ENCODE measurements at places on chromosomes 11 and 22.
A peak's percentile ranks its signal among the peaks of the same experiment; 100 is the strongest.

GRCh38 chr11:76603202-76603601 lies 67.3 kb downstream of the LRRC32 start:
- DNase-seq = no peak

GRCh38 chr22:19669570-19669969 lies 44.7 kb upstream of the SEPTIN5 start:
- DNase-seq = no peak

- no peak for DNase-seq
Observed at GRCh38 chr11:124605719-124606118, 5.5 kb upstream of the PANX3 start.

- DNase-seq = no peak
Observed at GRCh38 chr11:86990515-86990914, 35.3 kb upstream of the FZD4 start.

GRCh38 chr11:129815596-129816461 lies at the start of gene TMEM45B:
TSS of gene TMEM45B (plus strand) at chr11:129815848. CDS start at chr11:129852483, 36,635 bp downstream.
- peak; percentile 45 for DNase-seq

DNA sequence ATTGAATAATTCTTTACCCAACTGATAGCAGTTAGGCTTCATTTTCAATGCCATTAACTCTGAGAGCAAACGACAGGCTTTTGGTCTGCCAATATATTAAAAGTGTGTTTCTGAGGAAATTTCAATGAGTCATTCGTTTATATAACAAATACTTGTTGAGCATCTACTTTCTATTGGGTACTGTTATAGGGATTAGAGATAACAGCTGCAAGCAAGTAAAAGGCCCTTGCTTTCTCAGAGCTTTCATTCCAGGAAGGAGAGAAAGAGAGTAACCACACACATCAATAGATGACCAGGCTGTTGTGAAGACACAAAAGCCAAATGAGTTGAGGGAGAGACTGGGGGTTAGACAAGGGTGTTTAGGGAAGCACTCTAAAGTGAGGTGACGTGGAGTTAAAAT lies 35.7 kb downstream of the CD44 start:
- no peak for DNase-seq

GRCh38 chr22:19761725-19762567 lies 1.4 kb downstream of the TBX1 start:
- no peak for DNase-seq

DNA sequence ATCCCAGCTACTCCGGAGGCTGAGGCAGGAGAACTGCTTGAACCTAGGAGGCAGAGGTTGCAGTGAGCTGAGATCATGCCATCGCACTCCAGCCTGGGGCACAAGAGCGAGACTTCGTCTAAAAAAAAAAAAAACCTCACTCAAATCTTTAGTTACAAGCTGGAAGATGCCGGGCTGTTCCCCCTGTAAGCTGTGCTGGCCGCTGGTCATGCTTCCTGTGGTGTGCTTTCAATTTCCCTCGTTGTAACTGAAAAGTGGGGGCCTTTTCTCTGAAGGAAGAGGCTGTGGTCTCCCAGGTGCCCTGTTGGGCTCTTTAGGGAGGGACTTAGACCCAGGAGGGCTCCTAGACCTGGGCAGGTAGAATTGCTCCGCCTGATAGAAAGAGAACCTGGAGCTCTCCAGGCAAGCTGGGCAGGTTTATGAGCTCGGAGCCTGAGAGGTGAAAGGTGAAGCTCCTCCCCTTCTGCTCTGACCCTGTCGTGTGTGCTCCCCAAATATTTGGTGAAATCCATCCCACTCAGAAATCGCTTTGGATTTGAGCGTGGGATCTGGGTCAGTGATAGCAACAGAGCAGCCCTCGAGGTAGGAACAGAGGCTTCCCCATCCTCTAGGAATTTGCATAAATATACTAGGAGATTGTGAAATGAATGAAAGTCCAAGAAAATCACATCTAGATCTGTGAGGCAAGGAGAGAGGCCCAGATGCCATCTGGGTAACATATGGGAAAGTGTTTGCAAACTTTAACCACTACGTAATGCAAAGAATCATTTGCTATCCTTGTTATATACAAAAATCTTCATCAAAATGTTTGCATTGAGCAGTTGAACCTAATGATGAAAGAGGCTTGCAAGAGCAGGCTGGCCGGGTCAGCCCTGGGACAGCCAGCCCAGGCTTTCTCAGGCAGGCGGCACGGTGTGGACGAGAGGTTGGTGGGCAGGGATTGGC lies 154.3 kb downstream of the FBXO7 start:
- DNase-seq = no peak

GRCh38 chr11:109978895-109979294 lies 114.3 kb upstream of the ZC3H12C start:
- no peak for DNase-seq

- no peak for DNase-seq
Observed at GRCh38 chr11:108125096-108125495, 3.7 kb downstream of the ACAT1 start.

GRCh38 chr22:39655004-39655579 lies 84.5 kb downstream of the CACNA1I start:
- no peak for DNase-seq

DNA sequence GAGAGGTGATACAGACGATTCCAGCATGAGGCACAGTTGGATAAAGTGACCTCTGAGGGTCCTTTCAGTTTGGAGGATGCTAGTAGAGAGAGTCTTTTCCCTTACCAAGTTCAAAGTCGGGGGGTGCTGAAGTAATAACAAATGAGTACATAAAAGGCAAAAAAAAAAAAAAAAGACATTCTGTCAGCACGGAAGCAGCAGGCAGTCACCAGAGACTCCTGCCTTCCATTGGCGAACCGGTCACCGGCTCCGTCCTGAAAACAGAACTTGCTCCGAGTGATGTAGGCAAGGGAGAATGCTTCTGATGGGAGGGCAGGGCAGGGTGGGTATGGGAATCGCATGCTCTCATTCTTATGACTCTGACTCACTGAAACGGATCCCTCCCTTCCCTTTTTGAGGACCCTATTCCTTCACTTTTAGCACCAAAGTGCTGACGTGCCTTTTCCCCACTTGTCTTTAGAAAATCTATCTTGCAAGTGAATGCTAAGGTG lies 65.9 kb downstream of the PRR5L start:
- DNase-seq = no peak

GRCh38 chr11:36702330-36703054 lies 104.5 kb upstream of the RAG2 start:
- no peak for DNase-seq

GRCh38 chr22:43255299-43255698 lies 68.4 kb upstream of the TTLL12 start:
- DNase-seq = no peak

GRCh38 chr11:128590587-128590986 lies 3.2 kb upstream of the ETS1 start:
- no peak for DNase-seq

- DNase-seq = no peak
Observed at GRCh38 chr22:24541681-24542515, 13.0 kb downstream of the GUCD1 start.

- DNase-seq = no peak
Observed at GRCh38 chr11:36056160-36056751, 112.4 kb downstream of the LDLRAD3 start.

GRCh38 chr22:50529897-50530579 lies at the start of gene TYMP:
TSS of gene TYMP (minus strand) at chr22:50530012. CDS start at chr22:50529709, 303 bp downstream.
- DNase-seq = peak; percentile 57

DNA sequence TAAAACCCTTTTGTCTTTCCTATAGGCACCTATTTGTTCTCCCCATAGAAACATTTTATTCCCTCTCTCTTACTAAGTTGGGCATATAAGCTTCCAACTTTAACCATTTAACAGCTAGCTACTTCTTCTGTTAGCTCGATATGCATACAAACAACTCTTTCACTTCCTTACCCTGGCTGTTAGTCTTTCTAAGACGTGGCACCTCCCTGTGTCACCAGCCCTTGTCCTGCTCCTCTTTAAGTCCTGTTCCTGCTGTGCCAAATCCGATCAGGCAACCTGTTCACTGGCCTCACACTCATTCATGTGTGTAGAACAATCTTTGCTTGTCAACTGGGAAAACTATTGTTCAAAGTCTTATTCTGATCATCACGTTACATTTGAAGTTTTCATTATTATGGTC lies 1376.1 kb upstream of the TENM4 start:
- no peak for DNase-seq

GRCh38 chr11:255816-256215 lies 19.0 kb downstream of the PSMD13 start:
- DNase-seq = no peak

DNA sequence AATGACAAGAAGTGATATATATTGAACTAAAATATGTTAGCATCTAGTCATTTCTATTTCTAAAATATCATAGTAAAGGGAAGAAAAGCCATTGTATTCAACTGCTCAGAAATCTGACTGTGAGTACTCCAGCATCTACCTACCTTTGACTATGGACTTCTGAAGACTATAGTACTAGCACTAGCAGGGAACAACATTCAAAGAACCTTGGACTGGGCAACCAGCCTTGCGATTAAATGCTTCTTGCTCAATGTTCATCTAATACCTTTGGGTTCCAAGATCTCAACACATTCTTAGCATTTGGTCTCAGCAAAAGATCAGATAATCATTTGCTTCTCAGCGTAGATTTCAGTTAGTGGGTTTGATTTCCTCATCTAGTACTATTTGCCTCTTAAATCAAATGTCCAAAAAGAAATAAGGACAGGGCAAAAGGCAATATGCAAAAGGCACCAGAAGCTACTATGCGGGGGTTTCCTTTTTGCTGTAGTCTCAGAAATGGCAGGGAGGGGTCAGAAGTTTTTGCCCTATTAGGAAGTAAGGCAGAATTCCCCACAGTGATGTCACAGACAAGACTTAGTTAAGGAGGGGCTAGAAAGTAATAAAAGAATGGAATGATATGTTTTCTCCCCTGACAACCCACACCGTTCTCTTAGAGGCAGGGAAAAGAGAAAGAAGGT lies 80.6 kb downstream of the GAB2 start:
- no peak for DNase-seq

DNA sequence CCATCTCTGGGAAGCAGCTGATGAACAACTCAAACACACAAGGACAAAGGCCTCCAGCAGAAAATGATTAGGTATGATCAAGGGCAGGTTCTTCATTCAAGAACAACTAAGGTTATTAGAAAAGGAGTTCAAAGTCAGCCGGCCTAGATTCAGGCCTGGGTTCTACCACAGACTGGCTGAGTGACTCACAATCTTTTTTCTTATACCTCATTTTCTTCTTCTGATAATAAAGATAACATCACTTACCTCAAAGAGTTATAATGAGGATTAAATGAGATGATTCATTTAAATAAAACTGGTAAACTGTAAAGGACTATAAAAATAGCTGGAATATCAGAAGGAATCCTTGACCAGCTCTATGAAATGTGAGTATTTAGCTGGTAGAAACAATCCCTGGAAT lies 49.3 kb upstream of the PPP2R1B start:
- no peak for DNase-seq

GRCh38 chr11:48244804-48245203 lies at the start of gene OR4X2:
TSS of gene OR4X2 (plus strand) at chr11:48245104. CDS start at chr11:48245104, 0 bp downstream.
- no peak for DNase-seq

DNA sequence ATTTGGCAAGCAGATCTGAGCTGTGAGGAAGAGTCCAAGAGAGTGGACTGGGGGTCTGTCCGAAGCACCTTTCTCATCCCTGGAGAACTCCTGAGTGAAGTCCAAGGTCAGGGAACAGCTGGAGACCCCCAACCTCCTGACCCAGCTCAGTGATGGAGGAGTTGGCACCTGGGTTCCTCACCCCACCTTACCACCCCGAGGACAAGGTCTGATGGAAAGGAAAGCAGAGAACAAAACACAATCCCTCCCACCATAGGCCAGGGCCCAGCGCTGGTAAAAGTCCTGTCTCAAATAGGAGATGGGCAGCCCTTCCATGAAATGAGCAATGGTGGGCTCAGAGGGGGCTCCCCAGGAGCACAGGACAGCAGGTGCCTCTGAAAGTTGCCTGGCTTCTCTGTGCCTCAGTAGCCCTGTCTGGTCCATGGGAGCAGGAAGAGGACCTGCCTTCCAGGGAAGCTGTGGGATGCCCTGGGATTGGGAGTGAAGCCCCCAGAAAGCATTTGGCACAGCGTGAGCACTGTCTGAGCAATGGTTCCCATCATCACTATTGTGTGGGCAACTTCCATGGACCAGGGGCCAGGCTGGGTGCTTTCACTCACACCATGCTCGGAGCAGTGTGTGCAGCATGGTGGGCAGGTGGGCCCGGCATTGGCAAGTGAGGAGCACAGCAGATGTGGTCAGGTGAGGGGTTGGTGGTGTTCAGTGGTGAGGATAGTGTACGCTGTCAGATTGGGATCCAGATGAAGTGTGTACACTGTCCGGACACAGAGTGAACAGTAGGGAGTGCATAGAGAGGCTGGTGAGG lies 7.5 kb downstream of the TRIM29 start:
- no peak for DNase-seq

DNA sequence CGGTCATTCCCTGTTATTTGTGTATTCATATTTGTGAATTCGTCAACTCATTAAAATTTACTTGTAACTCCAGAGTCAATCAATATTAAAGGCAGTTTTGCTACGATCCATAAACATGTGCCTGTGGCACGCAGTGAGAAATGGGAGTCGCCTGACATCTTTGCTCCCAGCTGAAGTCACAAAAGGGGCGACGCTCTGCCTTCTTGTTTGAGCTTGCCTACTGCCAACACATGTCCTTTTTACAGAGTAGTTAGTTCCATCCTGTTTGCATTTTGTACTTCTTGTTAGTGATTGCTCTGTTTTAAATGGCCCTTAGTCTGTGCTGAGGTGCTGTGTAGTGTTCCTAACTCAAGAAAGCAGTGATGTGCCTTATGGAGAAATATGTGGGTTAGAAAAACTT lies 305.3 kb downstream of the ETS1 start:
- no peak for DNase-seq

- no peak for DNase-seq
Observed at GRCh38 chr11:59668188-59668949, 468 bp downstream of the PATL1 start.

DNA sequence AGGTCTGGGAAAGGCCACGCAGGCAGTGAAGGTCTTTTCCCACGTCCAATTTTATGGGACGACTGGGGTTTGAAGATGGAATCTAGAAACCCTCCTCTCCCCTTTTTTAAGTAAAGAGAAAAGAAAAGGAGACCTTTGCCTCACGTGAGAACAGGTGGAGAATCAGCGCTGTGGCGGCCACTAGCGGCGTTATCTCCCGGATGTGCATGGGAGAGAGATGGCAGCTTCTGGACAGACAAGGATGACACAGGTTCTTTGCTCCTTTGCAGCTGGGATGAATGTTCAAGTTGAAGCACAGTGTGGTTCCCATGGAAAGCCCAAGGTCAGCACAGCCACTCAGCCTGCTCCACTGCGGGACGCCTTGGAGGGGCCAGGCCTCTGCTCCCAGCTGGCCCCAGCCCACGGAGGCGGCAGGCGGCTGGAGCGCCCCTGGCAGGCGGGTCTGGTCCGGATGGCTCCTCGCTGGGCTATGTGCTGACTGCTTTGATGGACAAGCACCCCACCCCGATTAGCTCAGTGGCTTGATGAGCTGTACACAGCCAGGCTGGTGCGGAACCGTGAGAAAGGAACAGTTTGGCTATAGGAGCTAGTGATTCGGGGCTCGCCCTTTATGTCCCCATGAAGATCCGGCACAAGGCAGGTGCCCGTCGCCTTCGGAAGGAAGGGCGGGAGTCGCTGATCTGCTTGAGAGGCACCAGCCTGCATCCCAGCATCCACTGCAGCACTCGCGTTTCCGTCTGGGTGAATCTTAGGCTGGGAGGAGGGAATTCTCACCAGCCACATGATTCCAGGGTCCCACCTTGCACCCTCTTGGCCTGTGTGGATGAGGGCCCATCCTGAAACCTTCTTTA lies 14.5 kb upstream of the BID start:
- no peak for DNase-seq
